ENCODE measurements at places on chromosomes 7 and 10.
A peak's percentile ranks its signal among the peaks of the same experiment; 100 is the strongest.

GRCh38 chr10:70672165-70673042 lies at the start of gene ADAMTS14:
TSS of gene ADAMTS14 (plus strand) at chr10:70672506. CDS start at chr10:70672803, 297 bp downstream.
- DNase-seq: no peak

- DNase-seq: no peak
Observed at GRCh38 chr7:101519324-101520023, 109.6 kb downstream of the MYL10 start.

GRCh38 chr10:50788951-50789945 lies 49.5 kb downstream of the ASAH2B start:
- DNase-seq: no peak

DNA sequence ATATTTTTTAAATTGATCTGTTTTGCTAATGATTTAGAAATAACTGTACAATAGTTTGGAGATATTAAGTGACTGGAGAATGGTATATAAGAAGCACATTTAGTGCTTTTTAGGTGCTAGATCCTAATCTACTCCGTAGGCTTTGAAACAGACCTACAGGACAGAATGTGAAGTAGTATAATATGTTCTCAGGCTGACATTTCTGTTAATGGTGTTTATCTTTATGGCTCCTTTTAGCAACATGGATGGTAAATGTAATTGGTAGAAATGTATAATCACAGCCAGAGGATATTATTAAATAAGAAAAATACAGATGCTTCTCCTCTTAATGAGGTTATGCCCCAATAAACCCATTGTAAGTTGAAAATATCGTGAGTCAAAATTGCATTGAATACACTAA lies 30.6 kb upstream of the CCDC7 start:
- no peak for DNase-seq

DNA sequence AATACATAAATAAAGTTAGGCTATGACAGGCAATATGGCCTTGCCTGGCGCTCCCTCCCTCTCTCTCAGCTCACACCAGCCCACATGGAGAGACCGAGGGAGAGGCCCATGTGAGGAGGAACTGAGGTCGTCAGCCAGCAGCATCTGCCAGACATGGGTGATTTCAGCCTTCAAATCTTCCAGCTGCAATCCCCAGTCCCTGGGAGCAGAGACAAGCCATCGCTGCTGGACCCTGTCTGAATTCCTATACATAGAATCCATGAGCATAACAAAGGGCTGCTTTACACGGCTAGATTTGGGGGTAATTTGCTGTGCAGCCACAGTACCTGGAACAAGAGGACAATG lies 35.6 kb downstream of the ANKRD16 start:
- DNase-seq: no peak

- no peak for DNase-seq
Observed at GRCh38 chr7:26096136-26096535, 55.9 kb upstream of the NFE2L3 start.

- no peak for DNase-seq
Observed at GRCh38 chr10:5540891-5541290, 16.1 kb downstream of the CALML3 start.

GRCh38 chr10:67695555-67695954 lies 440 bp downstream of the CTNNA3 start:
- DNase-seq: no peak

GRCh38 chr7:28078036-28078901 lies 102.3 kb downstream of the JAZF1 start:
- no peak for DNase-seq

- DNase-seq: no peak
Observed at GRCh38 chr7:8585591-8585990, 152.2 kb downstream of the NXPH1 start.

GRCh38 chr7:54841772-54842697 lies 83.0 kb upstream of the SEC61G start:
- DNase-seq: no peak

- DNase-seq: no peak
Observed at GRCh38 chr7:128869944-128870285, 7.3 kb downstream of the ATP6V1F start.

- no peak for DNase-seq
Observed at GRCh38 chr10:4372601-4373000, 453.4 kb upstream of the AKR1E2 start.

GRCh38 chr7:104005197-104005596 lies 15.7 kb upstream of the RELN start:
- no peak for DNase-seq

- DNase-seq: no peak
Observed at GRCh38 chr7:8035647-8036518, 67.3 kb downstream of the GLCCI1 start.

GRCh38 chr7:78873117-78873516 lies 580.4 kb downstream of the MAGI2 start:
- DNase-seq: no peak

- no peak for DNase-seq
Observed at GRCh38 chr7:46391231-46392201, 470.4 kb upstream of the IGFBP3 start.

GRCh38 chr10:48557511-48558123 lies 47.3 kb downstream of the ARHGAP22 start:
- no peak for DNase-seq

DNA sequence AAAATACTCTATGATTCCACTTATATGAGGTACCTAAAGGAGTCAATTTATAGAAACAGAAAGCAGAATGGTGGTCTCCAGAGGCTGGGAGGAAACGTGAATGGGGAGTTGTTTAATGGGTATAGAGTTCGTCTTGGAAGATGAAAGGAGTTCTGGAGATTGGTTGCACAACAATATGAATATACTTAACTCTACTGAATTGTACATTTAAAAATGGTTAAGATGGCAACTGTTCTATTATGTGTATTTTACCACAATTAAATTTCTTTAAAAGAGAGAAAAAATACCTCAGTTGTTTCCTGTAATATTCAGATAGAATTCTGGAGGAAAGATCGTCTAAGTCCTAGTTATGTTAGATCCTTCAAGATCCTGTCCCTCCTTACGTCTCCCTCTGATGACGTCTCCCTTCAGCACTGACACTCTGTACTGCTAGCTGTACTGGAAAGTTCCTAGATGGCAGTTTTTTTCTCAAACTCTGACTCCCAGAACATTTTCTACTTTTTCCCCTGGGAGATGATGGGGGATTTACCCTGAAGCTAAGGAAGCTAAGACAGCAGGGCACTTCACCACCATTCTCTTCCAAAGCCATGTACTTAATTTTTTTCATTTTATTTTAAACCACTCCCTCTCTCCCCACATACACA lies 53.2 kb upstream of the CAV2 start:
- no peak for DNase-seq

- no peak for DNase-seq
Observed at GRCh38 chr7:83749495-83749894, 100.6 kb upstream of the SEMA3E start.

GRCh38 chr7:142185801-142186200 lies 72.1 kb downstream of the PRSS58 start:
- no peak for DNase-seq

DNA sequence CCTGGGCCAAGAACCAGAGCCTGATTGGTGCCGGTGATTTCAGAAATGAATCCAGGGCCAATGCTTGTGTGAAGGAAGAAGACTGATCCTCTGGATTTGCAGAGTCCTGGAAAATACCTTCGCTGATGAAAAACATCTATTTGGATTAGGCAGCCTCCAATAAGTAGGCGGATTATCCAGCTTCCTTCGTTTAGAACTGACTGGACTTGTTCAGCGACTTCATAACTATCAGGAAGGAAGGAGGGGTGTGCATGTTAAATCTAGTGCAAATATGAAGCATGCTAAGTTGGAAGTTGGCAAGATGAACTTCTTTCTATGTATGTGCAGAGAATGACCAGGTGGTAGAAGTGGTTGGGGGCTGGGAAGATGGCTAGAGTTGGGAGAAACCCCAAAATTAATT lies 41.0 kb downstream of the NKX2-3 start:
- no peak for DNase-seq

DNA sequence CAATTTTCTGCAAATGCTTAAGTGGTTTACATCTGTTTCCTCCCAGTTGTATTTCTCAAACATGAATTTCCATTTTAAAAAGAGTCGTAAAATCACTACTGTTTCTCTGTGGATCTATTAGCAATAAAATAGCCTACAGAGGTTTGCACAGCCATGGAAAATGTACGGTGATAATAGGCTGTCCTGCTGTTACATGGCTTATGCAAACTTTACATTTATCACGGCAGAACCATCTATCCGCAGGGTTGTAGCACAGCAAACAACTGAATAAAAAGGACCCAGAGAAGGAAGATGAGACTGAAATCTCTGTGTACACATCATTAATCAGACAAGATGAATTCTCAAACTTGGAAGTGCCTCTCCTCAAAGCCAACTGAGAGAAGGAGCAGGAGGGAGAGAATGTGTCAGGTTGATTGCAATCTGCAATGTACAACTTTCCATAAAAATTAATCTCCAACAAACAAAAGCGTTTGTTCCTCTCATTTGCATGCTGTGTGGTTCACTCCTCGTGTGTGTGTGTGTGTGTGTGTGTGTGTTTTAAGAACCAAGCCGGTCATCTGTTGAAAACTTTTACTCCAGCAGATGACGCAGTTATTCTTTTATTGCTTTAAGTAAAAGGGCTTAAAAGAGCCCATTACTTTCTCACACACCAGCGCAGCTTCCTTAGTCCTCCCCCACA lies 279.3 kb downstream of the SKAP2 start:
- peak; percentile 84 for DNase-seq

DNA sequence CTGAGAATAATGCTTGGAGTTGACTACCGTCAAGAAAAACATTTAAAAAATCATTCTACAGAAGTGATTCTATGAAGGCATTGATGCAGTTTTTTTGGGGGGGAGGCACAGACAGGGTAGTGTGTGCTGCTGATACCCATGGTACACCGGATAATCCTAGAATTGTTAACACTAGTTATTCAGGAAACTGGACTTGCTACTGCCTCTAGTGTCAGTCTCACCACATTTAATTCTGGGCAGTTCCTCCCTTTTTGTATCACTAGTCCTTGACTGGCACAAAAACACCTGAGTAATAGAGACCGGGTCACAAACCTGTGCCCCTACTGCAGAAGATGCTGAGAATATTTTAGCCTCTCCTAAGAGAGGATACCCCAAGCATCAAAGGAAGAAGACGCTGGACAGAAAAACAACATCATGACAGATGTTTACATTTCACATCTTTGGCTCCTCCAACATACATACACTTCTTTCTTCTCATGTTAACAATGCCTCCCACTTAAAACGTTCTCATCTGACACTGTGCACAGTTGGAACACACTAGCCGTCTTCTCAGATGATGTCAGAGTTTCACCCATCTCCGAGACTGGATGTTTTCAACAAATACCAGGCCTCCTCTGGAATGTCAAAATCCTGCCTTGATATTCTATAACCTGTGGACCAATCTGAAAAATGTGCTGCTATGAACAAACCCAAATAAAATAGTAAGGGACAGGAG lies 13.1 kb upstream of the TCAF1 start:
- no peak for DNase-seq

- DNase-seq: no peak
Observed at GRCh38 chr7:55374213-55374612, 9.1 kb downstream of the LANCL2 start.

GRCh38 chr7:100837099-100837836 lies 9.9 kb upstream of the EPHB4 start:
- DNase-seq: peak; percentile 79

GRCh38 chr10:110498087-110498981 lies 627 bp downstream of the DUSP5 start:
- no peak for DNase-seq

DNA sequence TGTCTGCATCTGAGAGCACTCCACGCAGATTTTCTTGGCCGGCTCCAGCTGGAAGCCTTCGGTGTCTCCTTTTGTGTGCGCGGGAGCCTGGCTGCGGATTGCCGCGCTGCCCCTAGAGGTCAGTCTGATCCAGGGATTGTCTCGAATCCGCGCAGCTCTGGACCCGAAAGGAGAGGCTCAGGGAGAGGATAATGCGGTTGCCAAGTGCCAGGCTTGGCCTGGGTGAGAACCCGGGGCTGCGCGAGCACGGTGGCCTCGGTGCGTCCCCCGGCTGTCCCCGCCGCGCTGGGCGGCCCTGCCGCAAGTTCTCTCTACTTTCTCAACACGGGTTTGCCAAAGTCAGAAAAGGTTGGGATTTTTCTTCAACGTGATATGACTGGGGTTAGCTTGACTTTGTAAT lies 140.9 kb downstream of the ADCYAP1R1 start:
- DNase-seq: no peak

- DNase-seq: no peak
Observed at GRCh38 chr10:17660921-17661320, 17.0 kb downstream of the STAM start.

GRCh38 chr10:15531927-15532722 lies 161.0 kb upstream of the FAM171A1 start:
- no peak for DNase-seq

DNA sequence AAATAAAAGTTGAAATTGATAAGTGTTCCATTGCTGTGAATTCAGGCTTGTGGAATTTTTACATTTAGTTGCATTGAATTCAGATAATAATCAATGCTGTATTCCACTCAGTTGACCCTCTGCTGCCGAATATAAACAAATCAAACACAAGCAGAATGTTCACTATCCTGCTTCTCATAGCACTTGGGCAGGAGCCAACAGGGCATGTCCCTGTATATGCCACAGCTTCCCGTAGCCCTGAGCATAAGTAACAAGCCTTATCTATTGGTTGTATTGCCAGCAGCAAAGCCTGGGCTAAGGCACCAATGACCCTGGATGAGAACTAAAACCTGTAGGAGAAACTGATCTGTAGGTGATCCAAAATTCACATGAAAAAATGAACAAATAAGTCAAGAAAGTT lies 145.9 kb downstream of the ARHGAP12 start:
- no peak for DNase-seq

Measured in NCI-H187 treated with DMSO at 0.1 percent for 48 hours (cell line).